ENCODE measurements at places on chromosomes 5 and 9. TPM values are rescaled to one million over a fixed set of nuclear protein-coding genes. Genes with fewer than 3 reads are reported as not detected.

- DNase-seq = no peak
These were observed 3.4 kb upstream of the CAMSAP1 start for GRCh38 chr9:135910757-135911156.

The PRR7 gene
- 1.7 TPM for polyA plus RNA-seq

- no peak for DNase-seq
These were observed 113.8 kb downstream of the ERCC6L2 start for GRCh38 chr9:95989297-95989696.

The CCDC180 gene
- polyA plus RNA-seq = 4.5 TPM

The CSNK1G3 gene
- 27.3 TPM for polyA plus RNA-seq

The SAXO1 gene
- polyA plus RNA-seq = 0.12 TPM

DNA sequence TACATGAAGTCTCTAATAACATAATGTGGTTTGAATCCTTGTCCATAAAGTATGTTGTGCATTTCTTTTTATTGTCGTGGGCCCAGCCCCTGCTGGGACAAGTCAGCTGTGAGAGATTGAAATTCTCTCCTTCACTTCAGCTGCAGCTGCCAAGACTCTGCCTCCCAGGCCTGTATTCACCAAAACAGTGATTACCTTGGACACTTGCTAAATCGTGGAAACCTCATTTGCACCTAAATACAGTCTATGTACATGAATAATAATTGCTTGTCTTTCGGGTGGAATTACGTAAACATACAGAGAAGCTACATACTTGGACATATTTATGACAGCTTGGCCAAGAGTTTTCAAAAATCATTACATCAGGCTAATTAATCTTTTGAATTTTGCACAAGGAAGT is 898.5 kb upstream of the SEMA6A start:
- peak; percentile 37 for DNase-seq

DNA sequence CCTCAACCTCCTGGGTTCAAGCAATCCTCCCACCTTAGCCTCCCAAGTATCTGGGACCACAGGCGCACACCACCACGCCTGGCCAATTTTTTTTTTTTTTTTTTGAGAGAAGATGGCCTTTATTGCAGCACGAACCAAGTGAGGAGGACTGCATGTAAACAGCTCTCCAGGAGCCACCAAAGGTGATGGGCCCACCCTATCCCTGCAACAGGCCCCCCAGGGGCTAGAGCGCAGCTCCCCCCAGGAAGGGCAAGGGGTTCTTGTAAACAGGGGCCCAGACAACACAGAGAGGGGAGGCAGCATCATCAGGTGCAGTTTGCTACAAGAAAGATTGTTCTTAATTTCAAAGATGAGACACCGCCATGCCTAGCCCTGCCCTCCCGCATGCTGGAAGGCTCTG is 12.6 kb upstream of the EGR1 start:
- DNase-seq = no peak

The PRUNE2 gene
- 11.3 TPM for polyA plus RNA-seq

- DNase-seq = no peak
These were observed 18.8 kb downstream of the GDA start for GRCh38 chr9:72168075-72168474.

GRCh38 chr9:21741151-21741550 is 61.3 kb upstream of the MTAP start:
- DNase-seq = no peak

GRCh38 chr5:6394429-6395101 is 16.2 kb upstream of the MED10 start:
- no peak for DNase-seq

Data from muscle of leg (tissue), 16 donors.